ENCODE measurements at places on chromosomes 2 and 18. TPM values are rescaled to one million over a fixed set of nuclear protein-coding genes. Genes with fewer than 3 reads are reported as not detected.

MLPH gene
- not detected for total RNA-seq

CPO gene
- total RNA-seq: not detected

C2orf72 gene
- not detected for total RNA-seq

CD226 gene
- 2.6 TPM for total RNA-seq

ACVR2A gene
- 2.9 TPM for total RNA-seq

STAT4 gene
- total RNA-seq: 62.1 TPM

DNA sequence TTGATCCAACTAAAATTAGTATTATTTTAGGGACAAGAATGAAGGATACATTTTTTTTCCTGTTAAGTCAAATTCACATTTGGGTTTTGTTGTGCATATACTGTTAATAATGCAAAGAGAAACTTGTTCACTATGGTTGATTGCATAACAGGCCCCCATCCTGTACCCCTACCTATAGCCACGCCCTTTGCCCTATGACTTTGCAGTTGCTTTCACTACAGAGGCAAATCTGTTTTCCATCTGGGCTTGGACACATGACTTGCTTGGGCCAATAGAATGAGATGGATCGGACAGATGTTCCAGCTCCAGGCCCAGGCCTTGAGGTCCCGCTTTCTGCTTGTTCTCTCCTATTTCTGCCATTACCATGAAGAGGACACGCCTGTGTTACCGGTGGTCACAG, 278.5 kb upstream of the HNRNPA3 start:
- DNase-seq: no peak
- H3K27me3 ChIP-seq: no peaks in the 10 kb centered on the region
- no peak overlapping the region for H3K4me3 ChIP-seq
- H3K27ac ChIP-seq: no peak overlapping the region
- H3K4me1 ChIP-seq: peaks cover 15% of the 10 kb centered on the region
- no peaks in the 10 kb centered on the region for H3K36me3 ChIP-seq

DNA sequence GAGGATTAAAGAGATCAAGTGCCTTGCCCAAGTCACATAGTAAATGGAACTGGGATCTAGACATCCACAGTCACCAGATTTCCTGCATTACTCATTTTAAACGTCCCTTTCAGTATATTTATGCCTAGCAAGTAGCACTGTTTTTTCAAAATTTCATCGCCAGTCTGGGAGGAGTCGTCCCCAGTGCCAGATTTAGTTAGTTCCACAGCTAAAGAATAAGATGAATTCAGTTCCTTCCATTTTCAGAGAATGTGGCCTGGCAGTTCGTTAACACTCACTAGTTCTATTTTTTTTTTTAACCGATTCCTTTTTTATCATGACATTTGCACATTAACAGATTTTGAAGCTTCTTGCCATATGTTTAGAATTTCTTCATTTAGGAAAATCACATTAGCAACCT, 11.2 kb downstream of the GRP start:
- H3K36me3 ChIP-seq: no peaks in the 10 kb centered on the region
- H3K27me3 ChIP-seq: peaks cover 17% of the 10 kb centered on the region
- no peaks in the 10 kb centered on the region for H3K4me1 ChIP-seq
- DNase-seq: no peak
- H3K4me3 ChIP-seq: no peak overlapping the region
- H3K27ac ChIP-seq: no peak overlapping the region

- H3K4me1 ChIP-seq: no peaks in the 10 kb centered on the region
- no peak overlapping the region for H3K4me3 ChIP-seq
- H3K27me3 ChIP-seq: no peaks in the 10 kb centered on the region
- H3K27ac ChIP-seq: no peak overlapping the region
Measured at GRCh38 chr18:78777992-78778391, 201.6 kb upstream of the SALL3 start.

- no peak for DNase-seq
- no peaks in the 10 kb centered on the region for H3K36me3 ChIP-seq
- H3K27ac ChIP-seq: no peak overlapping the region
Measured at GRCh38 chr2:86825036-86825692, 34.5 kb upstream of the CD8A start.

DNA sequence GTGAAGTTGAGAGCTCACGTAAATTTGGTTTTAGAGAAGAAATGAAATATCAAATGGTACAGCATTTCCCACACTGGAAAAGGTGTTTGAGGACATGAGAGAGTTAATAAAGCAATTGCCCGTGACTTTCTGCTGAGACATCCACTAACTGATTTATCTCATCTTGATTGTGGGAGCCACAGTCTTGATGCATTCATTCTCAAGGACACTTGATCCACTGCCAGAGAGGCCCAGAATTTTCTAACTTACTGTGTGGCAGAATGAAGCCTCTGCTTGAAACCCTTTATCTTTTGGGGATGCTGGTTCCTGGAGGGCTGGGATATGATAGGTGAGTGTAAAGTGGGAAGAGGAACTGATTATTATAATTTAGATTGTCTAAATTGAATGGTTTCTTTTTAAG, at the start of gene CPO:
TSS of gene CPO (plus strand) at position 179 of the 400 bp plus-strand sequence. CDS start at position 261, 82 bp downstream.
- H3K4me1 ChIP-seq: no peaks in the 10 kb centered on the region
- H3K27me3 ChIP-seq: no peaks in the 10 kb centered on the region
- DNase-seq: no peak
- no peaks in the 10 kb centered on the region for H3K36me3 ChIP-seq
- no peak within 1 kb of the TSS for H3K4me3 ChIP-seq

- H3K4me1 ChIP-seq: peaks cover 44% of the 10 kb centered on the region
- no peak overlapping the region for H3K27ac ChIP-seq
- H3K27me3 ChIP-seq: no peaks in the 10 kb centered on the region
- no peak overlapping the region for H3K4me3 ChIP-seq
Measured at GRCh38 chr2:160375802-160376469, 117.7 kb downstream of the RBMS1 start.

DNA sequence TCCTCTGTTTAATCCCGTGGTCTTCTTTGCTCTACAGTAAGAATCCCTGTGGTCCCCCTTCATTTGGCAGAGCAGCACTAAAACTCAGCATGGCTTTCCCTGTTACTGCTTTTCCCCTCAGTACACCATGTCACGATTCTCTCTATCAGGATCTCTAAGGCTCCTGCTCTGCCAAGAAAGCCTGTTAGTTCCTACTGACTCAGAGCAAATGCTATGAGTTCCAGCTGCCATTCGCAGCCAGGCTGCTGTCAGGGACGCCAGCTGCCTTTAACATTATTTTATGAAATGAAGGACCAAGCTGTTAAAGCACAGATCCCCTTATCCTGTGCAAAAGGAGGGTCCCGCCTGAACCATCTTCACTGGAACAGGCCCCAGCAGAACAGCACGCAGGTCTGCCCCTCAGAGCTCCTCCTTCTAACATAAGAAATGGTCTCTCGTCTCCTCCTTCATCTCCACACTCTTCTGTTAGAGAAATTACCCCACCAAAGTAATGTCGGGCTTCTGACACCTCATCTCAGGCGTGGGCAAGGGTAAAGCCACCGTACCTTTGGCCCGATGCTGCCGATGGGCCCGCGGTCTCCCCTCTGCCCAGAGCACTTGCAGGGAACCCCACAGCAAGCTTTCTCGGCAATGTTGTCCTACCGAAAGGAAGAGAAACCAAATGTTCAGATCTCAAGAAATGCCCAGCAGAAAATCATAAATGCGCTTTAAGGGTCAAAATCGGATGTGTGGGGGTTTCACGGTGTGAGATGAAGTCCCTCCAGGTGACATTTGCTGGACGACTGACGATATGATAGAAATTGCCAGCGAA, 52.6 kb downstream of the COL6A3 start:
- no peak overlapping the region for H3K27ac ChIP-seq
- no peaks in the 10 kb centered on the region for H3K27me3 ChIP-seq
- DNase-seq: no peak
- H3K4me3 ChIP-seq: no peak overlapping the region

DNA sequence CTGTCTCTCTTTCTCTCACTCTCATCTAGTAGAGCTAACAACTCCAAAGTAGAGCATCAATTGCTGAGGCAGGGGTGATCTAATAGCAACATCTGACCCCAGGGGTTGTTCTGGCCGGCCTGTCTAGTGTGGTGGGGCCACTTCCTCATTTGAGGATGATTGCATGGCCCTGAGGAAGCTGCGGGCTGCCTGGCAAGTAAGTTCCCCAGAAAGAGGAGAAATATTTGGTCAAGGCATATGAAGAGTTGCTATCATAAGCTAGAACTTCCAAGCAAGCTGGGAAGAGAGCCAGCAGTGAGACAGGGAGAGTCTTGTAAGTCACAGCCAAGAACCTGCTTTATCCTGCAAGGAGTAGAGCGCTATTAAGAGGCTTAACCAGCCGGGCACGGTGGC, 50.8 kb upstream of the TMEM87B start:
- peaks cover 25% of the 10 kb centered on the region for H3K4me1 ChIP-seq
- H3K4me3 ChIP-seq: no peak overlapping the region

DNA sequence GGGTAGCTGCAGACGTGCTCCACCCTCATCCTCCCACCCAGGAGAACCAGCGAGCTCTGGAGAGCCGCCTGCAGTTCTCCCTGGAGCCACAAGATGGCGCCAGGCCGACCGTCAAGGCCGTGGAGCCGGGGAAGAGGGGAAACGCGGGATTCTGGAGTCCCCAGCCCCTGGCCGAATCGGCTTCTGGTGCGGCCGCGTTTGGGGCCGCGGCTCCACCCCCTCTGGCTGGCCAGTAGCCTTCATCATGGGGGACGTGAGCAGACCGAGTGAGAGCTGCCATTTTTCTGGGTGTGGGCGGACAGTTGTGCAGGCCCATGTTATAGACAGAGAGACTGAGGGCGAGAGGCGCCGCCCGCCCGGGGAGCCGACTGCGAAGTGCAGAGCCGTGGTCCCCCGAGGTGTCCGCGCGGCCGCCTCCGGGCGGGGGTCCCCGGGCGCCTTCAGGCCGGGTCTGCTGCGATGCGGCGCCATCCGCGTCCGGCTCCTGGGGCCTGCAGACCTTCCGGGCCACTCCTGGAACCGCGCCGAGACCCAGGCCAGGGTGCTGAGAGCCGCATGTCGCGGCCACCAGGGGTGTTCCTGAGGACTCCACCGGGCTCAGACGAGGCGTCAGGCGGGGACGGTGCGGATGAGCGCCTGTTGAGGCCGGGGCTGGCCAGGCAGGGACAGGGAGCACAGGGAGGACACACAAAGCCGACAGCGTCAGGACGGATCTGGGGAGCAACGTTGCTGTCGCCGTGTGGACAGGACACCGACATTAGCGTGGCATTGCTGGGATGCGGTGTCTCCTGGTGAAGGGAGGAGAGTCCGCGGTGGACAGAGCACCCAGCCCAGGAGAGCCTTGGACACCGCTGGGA, 418.2 kb upstream of the HS6ST1 start:
- H3K4me1 ChIP-seq: peaks cover 19% of the 10 kb centered on the region
- H3K4me3 ChIP-seq: no peak overlapping the region
- no peaks in the 10 kb centered on the region for H3K36me3 ChIP-seq
- DNase-seq: peak; percentile 79
- no peak overlapping the region for H3K27ac ChIP-seq
- peaks cover 8% of the 10 kb centered on the region for H3K27me3 ChIP-seq

GRCh38 chr2:187482796-187483195, 34.7 kb upstream of the CALCRL start:
- H3K36me3 ChIP-seq: no peaks in the 10 kb centered on the region
- no peaks in the 10 kb centered on the region for H3K4me1 ChIP-seq
- DNase-seq: no peak
- H3K27ac ChIP-seq: no peak overlapping the region
